Fibroblast of villous mesenchyme (primary cell): ENCODE measurements at places on chromosomes 2 and 18. TPM values are rescaled to one million over a fixed set of nuclear protein-coding genes. Genes with fewer than 3 reads are reported as not detected.
A peak's percentile ranks its signal among the peaks of the same experiment; 100 is the strongest.

Gene HADHB
- total RNA-seq: 80.5 and 106 TPM in 2 replicates

Gene RGPD4
- not detected in 2 replicates for total RNA-seq

GRCh38 chr2:173578404-173579107, 223.9 kb downstream of the CDCA7 start:
- no peak for DNase-seq

- peak; percentile 97 for DNase-seq
These were observed 115.0 kb downstream of the SPTBN1 start for GRCh38 chr2:54570925-54571694.

- DNase-seq: peak; percentile 22
These were observed 112.9 kb downstream of the LTBP1 start for GRCh38 chr2:33059471-33060156.

DNA sequence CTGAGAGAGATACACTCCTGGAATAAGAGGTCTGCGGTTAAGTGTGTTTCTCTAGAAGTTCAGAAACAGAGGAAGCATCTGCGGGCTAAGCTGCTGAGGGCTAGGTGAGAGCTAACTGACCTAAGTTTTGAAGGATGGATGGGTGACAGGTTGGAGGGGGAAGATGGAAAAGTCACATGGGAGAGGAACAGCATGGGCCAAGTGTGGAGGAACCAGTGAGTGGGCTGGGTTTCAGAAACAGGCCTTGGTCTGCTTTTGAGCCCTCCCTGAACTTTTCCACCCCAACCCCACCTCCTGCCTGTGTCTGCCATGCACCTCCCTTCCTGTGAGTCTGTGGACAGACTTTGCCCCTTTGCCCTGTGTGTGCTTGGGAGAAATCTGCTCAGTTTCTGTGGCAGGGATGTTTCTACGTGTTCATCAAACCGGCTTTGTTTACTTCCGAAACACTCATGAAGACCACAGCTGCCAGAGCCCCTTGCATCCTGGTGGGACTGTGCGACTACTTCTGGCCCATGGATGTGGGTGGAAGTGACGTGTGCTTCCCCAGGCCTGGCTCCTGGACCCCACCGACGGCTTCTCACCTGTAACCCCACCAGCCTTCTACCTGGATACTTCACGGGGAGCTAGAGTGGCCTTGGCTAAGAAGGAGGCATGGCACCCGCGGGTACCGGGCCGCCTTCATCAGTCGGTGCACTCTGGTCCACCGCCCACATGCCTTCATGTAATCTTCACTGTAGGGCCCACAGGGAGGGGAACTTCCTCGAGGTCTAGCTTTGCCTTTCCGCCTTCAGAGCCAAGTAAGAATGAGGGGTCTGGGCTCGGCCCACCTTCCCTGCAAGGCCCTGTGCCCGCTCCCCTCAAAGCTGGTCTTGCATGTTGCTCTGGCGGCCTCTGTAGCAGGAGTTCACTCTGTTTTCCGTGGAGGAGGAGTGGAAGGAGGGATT, 1.4 kb upstream of the HPCAL1 start:
- DNase-seq: no peak

GRCh38 chr2:176193048-176193447, 4.6 kb downstream of the HOXD1 start:
- DNase-seq: no peak

- DNase-seq: peak; percentile 95
These were observed 179.3 kb downstream of the GLI2 start for GRCh38 chr2:120914839-120915521.

- DNase-seq: peak; percentile 62
These were observed 36.0 kb downstream of the FARP2 start for GRCh38 chr2:241391892-241392665.

- DNase-seq: no peak
These were observed 246.1 kb downstream of the BCL2 start for GRCh38 chr18:63073481-63073880.

DNA sequence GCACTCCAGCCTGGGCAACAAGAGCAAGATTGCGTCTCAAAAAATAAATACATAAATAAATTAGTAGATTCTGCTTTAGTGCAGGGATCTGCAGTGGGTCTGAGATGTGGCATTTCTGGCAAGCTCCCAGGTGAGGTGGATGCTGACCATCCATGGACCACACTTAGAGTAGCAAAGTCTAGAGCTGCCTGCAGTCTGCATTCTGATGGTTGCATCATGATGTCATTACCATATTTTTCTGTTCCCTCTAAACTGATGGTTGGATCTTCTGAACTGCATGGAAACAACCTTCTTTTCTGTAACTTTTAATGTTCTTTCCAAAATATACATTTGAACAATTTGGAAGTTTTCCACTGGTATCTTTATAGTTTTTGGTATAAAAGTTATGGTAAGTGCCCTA, 42.9 kb downstream of the MYL12B start:
- no peak for DNase-seq

DNA sequence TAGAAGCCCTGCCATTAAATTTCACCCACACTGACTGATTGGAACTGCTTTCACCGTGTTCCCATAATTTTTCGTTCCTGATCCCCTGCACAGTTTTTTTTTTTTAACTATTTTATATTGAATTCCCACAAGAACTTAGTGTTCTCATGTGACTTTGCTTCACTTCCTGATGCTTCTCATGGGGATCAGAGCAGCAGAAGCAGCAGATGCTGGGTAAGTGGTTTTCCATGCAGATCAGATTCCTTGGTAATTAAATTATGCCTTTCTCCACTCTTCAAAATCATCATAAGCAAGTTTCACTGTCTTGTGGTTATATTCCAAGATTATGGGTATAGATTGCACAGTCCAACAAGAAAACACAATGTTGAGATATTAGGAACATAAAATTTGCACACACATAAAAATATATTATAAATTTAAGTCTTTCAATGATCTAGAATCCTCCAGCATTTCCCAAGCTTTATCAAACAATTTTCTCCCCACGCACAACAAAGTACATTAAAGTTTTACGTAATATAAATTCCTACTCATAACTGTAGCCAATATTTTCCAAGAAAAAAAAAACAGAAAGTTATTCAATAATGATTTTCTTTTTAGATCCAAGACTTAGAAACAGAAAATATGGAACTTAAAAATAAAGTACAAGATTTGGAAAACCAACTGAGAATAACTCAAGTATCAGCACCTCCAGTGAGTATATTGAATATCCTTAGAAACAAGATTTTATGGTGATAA, 277.9 kb downstream of the GULP1 start:
- DNase-seq: no peak
